Glomerular endothelial cell (primary cell): ENCODE measurements at places on chromosomes 7 and 10. TPM values are rescaled to one million over a fixed set of nuclear protein-coding genes. Genes with fewer than 3 reads are reported as not detected.

The PRKG1 gene
- 1.6 and 4.9 TPM in 2 replicates for total RNA-seq

The METTL27 gene
- 0.41 and 5.3 TPM in 2 replicates for total RNA-seq

The KCND2 gene
- 1.3 and 2.1 TPM in 2 replicates for total RNA-seq

The KAT6B gene
- total RNA-seq = 11.7 and 15.6 TPM in 2 replicates

DNA sequence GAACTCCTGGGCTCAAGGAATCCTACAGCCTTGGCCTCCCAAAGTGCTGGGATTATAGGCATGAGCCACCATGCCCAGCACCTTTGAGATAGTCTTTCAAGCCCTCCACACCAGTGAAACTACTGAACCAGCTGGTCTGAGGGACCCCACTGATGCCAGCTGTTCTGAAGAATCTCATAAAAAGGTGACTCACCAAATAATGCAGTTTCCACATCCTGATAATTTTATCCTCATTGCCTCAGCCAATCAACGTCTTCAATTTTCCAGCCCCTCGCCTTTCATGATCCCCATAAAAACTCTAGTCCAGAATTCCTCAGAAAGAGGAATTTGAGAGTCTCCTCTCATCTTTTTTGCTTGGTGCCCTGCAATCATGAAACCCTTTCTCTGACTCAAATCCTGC, 1691.6 kb upstream of the LRRTM3 start:
- no peak for DNase-seq

- DNase-seq = peak; percentile 14
Observed at GRCh38 chr7:95066737-95067530, 159.5 kb downstream of the PPP1R9A start.

DNA sequence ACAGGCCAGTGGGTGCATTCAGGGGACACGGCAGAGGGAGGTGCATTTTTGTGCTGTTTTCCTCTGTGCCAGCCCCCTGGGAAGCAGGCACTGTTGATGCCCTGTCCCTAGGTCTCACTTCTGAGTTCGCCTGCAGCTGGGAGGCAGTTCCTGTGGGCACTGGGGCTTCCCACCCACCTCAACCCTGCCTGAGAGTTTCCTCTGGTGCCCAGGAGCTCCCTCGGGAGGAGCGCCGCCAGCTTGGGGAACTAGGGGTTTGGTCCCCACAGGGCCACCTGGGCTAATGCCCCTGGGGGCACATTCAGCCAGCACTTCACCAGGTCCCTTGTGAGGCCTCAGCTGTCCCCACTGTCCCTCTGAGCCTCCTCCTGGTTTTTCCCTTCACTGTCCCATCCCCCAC, 178.2 kb upstream of the RHEB start:
- DNase-seq = no peak

DNA sequence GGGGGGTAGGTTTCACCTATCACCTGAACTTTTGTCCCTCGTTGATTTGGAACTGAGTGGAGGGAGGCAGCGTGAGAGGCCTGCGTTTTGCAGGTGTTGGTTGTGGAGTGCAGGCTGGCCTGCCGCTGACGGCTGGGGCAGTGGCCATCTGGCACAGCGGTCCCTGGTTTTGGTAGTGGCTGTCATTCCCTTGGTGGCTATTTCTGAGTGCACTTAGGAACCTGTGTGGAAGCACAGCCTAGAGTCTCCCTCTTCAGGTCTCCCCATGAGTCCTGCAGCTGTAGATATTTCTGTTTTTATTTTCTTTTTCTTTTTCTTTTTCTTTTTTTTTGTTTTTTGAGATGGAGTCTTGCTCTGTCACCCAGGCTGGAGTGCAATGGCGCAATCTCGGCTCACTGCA, 129.2 kb downstream of the CUL2 start:
- no peak for DNase-seq

GRCh38 chr7:155741082-155741481, 71.2 kb downstream of the SHH start:
- DNase-seq = no peak

DNA sequence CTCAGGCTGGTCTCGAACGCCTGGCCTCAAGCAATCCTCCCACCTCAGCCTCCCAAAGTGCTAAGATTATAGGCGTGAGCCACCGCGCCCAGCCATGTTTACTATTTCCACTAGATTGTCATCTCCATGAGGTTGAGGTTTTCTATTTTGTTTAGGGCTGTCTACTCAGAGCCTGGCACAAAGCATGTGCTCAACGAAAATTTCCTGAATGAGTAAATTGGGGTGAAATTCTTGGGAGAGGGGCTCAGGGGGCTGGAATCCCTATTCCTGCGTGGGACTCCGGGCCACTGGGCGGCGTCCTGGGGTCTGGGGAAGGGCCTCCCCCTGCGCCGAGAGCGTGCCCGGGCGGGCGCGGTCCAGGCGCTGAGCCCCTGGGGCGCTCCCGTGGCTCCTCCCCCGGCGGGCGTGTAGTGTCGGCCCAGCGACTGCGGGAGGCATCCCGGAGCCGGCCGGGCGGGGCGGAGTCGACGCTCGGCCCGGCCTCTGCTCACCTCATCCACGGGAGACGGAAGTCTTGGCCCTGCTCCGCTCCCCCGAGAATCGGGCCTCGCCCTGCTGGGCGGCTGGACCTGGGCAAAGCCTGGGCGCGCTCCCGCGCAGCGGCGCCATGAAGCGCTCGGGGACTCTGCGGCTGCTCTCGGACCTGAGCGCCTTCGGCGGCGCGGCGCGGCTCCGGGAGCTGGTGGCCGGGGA, at the start of gene HPS6:
TSS of gene HPS6 (plus strand) at position 482 of the 693 bp plus-strand sequence. CDS start at position 608, 126 bp downstream.
- DNase-seq = no peak

DNA sequence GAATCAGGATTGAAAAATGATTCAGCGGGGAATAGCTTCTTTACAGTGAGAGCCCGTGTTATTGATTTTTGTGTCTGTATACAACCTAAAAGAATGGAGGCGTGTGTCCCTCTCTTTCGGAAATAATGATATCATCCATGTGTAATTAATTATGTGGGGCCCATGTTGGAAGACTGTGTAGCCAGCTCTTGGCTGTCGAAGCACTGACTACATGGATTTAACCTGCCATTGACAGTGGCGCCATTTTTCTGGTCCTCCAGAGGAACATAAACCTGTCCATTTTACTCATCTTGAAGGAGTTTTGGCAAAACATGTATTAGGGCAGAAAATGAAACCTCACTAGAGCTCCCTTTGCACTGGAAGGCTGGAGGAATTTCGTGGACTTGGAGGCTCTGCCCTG, 119.6 kb downstream of the ITIH5 start:
- no peak for DNase-seq

GRCh38 chr10:49025347-49025983, 85.8 kb upstream of the LRRC18 start:
- DNase-seq = no peak

DNA sequence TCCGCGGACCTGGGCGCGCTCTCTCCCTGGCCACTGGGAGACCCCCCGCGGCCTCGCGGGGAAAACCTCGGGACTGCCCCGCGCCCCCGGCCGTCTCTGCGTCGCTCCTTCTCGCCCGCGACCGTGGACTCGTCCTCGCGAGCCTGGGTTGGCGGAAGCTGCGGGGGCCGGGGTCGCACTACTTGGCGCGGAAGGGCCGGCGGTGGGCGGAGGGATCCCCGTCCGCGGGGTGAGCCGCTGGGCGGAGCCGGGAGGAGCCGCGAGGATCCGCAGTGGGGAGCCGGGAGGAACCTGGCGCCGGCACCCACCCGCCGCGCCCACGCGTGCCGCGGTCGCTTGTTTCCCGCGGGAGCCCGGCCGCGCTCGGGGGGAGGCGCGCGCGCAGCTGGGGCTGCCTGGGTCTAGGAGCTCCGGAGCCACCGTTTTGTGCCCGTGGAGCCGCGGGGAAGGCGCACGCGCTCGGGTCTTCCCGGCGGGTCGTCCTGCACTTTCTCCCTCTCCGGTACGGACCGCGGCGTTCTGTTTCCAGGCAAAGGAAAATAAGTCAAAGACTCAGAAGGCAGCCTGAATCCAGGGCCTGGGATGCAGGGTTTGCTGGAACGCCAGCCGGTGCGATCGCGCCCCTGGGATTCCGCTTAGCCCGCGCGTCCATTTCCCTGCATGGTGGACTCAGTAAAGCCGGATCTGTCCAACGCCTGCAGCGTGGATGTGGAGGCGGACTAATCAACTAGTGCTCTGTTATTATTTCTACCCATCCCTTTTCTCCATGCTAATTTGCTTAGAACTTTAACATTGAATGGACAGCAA, 28.7 kb upstream of the KMT2C start:
- DNase-seq = no peak

GRCh38 chr10:79380125-79380945, 33.1 kb downstream of the PPIF start:
- DNase-seq = no peak

DNA sequence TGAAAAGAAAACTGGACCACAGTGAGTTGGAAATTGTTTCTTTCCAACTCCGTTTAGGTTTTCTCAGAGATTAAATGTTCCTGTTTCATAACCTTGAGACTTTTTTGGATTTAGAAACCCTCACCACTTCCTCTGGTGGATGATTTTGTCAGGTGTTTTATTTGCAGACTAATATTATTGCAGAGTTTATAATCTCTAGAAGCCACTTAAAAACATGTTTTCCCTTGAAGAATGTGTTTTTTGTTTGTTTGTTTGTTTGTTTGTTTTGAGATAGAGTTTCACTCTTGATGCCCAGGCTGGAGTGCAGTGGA, 520 bp upstream of the MICU1 start:
- no peak for DNase-seq

GRCh38 chr10:113086282-113086681, 136.2 kb downstream of the TCF7L2 start:
- DNase-seq = no peak

GRCh38 chr10:133529576-133529946, 2.4 kb downstream of the CYP2E1 start:
- no peak for DNase-seq

GRCh38 chr7:94486216-94486615, 23.4 kb upstream of the CASD1 start:
- DNase-seq = no peak
